ENCODE measurements at places on chromosomes 6 and 20.

- DNase-seq = no peak
Measured at GRCh38 chr20:57944988-57945387, 235.2 kb upstream of the PMEPA1 start.

DNA sequence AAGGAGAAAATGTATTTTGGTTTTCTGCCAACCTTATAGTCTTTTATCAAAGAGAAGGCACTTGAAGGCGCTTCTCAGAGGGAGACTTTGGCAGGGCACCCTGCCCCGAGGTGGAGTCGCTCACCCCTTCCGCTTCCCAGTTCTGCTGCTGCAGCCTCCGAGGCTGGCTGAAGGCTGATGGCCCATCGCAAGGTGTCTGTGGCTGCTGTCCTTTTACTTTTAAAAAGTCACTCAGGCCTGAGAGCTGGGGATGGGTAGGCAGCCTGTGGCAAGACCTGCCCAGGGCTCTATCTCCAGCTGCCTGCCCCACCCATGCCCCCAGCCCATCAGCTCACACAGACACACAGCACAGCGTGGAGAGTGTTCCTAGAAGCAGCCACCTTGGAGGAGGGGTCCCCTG is 206.6 kb upstream of the CST7 start:
- DNase-seq = no peak

DNA sequence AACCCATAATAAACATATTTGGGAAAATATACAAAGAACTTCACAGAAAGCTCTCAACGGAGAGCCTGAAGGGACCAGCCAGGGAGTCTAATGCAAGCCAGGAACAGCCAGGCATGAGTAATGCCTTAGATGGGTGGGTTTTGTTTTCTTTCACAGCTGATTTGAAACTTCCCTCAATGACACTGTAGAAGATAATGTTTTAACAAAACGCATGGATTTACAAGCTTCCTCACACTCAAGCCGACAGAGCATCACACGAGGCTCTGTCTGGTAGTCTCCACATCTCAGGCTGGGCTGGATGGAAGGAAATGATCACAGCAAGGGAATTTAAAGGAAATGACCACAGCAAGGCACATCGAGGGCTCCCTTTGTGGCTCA is 113.9 kb downstream of the GMPR start:
- no peak for DNase-seq

- DNase-seq = no peak
Measured at GRCh38 chr20:39640147-39640546, 678.0 kb downstream of the DHX35 start.
